ENCODE measurements at places on chromosomes 1 and 21.

DNA sequence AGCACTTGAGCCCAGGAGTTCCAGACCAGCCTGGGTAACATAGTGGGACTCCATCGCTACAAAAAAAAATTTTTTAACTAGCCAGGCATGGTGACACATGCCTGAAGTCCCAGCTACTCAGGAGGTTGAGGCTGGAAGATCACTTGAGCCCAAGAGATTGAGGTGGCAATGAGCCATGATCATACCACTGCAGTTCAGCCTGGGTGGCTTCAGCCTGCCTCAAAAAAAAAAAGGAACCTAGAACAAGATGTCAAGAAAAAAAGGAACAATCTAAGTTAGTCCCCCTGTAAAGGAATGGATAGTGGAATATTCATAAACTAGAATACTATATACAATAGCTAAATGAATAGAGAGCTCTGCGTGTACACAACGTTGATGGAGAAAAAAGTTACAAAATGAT is 14.4 kb downstream of the NSL1 start:
- DNase-seq, result peak; percentile 62

GRCh38 chr1:94542088-94542870 is 720 bp upstream of the F3 start:
- DNase-seq, result no peak

DNA sequence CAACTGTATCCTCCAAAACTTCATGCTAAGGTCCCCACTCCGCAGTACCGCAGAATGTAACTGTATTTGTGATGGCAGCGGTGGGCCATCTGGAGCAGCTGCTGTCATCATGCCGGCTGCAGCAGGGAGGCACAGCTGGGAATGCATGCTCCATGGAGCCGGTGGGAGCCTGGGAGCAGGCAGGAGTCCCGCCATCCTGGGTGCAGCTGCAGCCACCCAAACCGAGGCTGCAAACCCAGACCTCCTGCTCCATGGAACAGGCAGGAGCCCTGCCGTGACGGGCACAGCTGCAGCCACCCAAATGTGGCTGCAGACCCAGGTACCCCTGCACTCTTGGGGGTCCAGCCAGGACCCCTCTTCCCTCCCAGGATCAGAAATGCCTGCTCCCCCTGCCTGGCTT is 80.3 kb downstream of the SCMH1 start:
- no peak for DNase-seq

DNA sequence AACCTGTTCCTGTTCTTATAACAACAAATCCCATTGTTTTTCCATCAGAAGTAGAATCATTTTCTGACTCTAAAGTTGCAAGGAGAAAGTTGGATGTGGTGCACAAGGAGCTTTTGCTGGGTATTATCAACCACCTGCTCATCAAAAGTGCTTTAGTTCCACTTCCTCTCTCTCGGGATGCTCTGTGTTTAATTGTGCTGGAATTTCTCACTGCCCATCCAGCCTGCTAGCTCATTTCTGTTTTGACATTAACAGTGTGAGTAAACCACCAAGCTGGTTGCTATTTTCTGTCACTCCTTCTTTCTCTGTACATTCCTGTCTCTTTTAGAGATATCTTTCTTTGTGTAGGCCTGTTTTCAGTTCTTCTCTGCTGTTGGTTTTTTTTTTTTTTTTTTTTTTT is 6.0 kb downstream of the KDM4A start:
- DNase-seq, result no peak

DNA sequence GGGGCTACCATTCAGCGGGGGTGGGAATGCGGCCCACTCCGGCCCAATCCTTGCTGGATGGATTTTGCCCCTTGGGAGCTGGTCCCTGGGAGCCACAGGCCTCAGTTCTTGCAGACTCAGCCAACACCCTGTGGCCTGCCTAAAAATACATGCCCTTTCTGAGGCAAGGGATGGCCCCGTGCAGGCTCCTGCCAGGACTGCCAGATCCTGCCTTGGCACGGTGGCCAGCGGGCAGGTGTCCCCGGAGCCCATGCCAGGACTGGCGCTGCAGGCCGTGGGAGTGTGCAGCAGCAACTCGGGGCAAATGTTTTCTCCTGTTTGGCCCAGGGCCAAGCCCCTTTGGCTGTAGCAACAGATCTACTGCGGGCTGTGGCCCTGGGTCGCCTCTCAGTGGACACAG is 1.6 kb upstream of the PANK4 start:
- DNase-seq, result no peak

DNA sequence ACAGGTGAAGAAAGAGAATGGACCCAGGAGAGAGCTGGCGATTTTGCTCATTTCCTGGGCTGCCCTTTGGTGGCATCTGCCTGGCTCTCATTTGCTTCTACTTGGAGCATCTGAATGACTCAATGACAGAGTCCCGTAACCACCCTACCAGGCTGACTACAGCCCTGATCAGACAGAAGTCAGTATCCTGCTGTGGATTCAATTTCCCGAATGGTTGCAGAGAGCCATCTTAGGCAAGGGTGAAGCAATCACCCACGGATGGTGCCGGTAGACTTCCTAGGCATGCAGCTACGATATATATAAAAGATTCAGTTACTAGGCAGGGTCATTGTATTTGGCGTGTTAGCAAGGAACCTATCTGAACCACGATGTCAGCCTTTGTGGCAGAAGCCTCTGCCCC is 10.2 kb downstream of the AJAP1 start:
- DNase-seq, result no peak

DNA sequence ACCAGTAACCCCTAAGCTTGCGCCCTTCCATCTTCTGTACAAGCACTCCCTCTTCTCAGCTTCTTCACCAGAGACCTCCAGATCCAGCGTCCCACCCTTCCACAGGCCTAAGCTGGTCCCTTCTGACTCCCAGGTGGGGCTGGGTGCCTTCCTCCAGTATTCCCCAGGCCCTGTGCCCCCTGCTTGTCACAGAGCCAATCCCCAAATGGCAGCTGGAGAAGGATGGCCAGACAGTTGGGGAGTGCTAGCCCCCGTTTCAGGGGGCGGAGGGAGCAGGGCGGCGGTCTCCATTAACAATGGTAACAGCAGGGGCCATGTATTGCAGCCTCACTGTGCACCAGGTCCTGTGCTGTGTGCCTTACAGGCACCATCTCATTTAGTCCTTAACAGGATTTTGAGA is 85.7 kb downstream of the KCNN3 start:
- DNase-seq, result no peak

- DNase-seq, result no peak
Observed at GRCh38 chr1:84756455-84757082, 66.3 kb upstream of the SSX2IP start.

- no peak for DNase-seq
Observed at GRCh38 chr21:29669416-29669815, 270.4 kb downstream of the GRIK1 start.

DNA sequence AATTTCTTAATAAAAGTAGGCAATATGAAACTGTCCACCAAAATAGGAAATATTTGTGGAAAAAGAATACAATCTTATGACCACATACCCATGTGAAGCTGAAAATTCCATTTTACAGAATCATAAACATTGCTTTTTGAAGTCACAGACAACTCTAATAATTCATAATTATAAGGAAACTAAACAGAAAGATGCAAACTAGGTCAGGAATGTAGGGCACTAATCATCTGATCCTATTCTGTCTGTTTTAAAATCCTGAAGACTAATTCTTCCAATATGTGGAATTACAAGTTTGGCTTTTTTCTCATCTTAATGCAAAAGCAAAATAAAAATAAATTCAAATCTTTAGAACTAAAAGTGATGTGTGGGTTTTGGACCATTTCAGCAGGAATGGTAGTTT is 528.6 kb downstream of the LTN1 start:
- DNase-seq, result no peak
